Smooth muscle cell of the umbilical artery (primary cell): ENCODE measurements at places on chromosomes 13 and 19. TPM values are rescaled to one million over a fixed set of nuclear protein-coding genes. Genes with fewer than 3 reads are reported as not detected.

Gene PSG3
- total RNA-seq, result not detected in 2 replicates

Gene CYP2F1
- total RNA-seq, result not detected in 2 replicates

Gene ZNF584
- total RNA-seq, result 16.6 and 18.9 TPM in 2 replicates

Gene CEACAM6
- not detected in 2 replicates for total RNA-seq

Gene C19orf67
- total RNA-seq, result not detected in 2 replicates

Gene TMEM150B
- not detected in 2 replicates for total RNA-seq

Gene ZNF700
- 9.2 and 11.9 TPM in 2 replicates for total RNA-seq

Gene MYBPC2
- total RNA-seq, result not detected in 2 replicates

Gene SCGB2B2
- 0.05 TPM in 1 of 2 replicates, not detected in the other for total RNA-seq

Gene CLEC11A
- total RNA-seq, result 56.1 and 68.0 TPM in 2 replicates

Gene SIGLEC12
- not detected in 2 replicates for total RNA-seq

Gene NUDT19
- total RNA-seq, result 4.5 and 7.8 TPM in 2 replicates

Gene TGFBR3L
- total RNA-seq, result 1.7 and 2.7 TPM in 2 replicates

Gene KLHL1
- not detected in 2 replicates for total RNA-seq

Gene SYNGR4
- not detected in 2 replicates for total RNA-seq

Gene POSTN
- total RNA-seq, result 20.1 and 201 TPM in 2 replicates

Gene WDR62
- 0.59 and 4.6 TPM in 2 replicates for total RNA-seq

Gene EFNB2
- 28.2 and 63.7 TPM in 2 replicates for total RNA-seq

Gene LENG9
- total RNA-seq, result 7.3 and 9.8 TPM in 2 replicates

Gene IZUMO1
- total RNA-seq, result under 0.01 TPM in 1 of 2 replicates, not detected in the other

Gene AKAP8L
- total RNA-seq, result 63.5 and 65.0 TPM in 2 replicates

Gene RASA3
- 24.9 and 55.3 TPM in 2 replicates for total RNA-seq

Gene S1PR2
- total RNA-seq, result 12.5 and 17.1 TPM in 2 replicates

Gene NBEA
- total RNA-seq, result 20.5 and 24.2 TPM in 2 replicates

Gene DIRAS1
- 0.59 and 1.0 TPM in 2 replicates for total RNA-seq

Gene SHISA7
- total RNA-seq, result not detected in 2 replicates

Gene APOE
- total RNA-seq, result 2.3 and 8.9 TPM in 2 replicates

Gene TSEN34
- 65.0 and 78.9 TPM in 2 replicates for total RNA-seq

Gene GGN
- total RNA-seq, result 0.30 and 0.88 TPM in 2 replicates

Gene ZNF439
- 8.9 and 11.0 TPM in 2 replicates for total RNA-seq

Gene ACER1
- 0.09 TPM in 1 of 2 replicates, not detected in the other for total RNA-seq

Gene ATP4B
- total RNA-seq, result not detected in 2 replicates

Gene ZNF296
- 0.32 TPM in 1 of 2 replicates, not detected in the other for total RNA-seq

Gene C5AR1
- total RNA-seq, result under 0.01 and 0.18 TPM in 2 replicates

Gene FAM83E
- 0.30 and 0.88 TPM in 2 replicates for total RNA-seq

Gene DNAAF3
- total RNA-seq, result 0.30 and 0.65 TPM in 2 replicates

Gene PODNL1
- 3.9 and 4.8 TPM in 2 replicates for total RNA-seq

Gene COL5A3
- total RNA-seq, result 0.59 and 1.1 TPM in 2 replicates

Gene ZNF559
- 9.2 and 13.7 TPM in 2 replicates for total RNA-seq

Gene GZMM
- total RNA-seq, result not detected in 2 replicates

Gene MYH14
- total RNA-seq, result under 0.01 TPM in 1 of 2 replicates, not detected in the other

Gene ZNF625
- total RNA-seq, result 14.5 and 14.6 TPM in 2 replicates
